ENCODE measurements at places on chromosomes 6 and 20.

DNA sequence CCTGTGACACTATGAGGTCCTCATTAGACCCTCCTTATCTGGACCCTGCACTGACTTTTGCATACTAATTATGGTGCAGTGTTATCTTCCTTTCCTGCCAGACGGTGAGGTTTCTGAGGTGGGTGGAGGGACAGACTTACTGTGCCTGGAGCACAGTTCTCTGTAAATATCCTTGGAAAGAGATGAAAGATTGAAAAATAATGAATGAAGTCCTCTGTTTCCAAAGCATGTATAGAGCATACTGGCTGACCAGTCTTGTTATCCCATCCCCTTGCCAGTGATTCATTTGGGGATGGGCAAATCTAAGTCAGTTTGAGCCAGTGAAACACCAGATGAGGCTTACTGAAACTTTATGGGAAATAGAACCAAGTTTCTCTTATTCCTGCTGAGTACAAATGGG lies 152.6 kb upstream of the HDDC2 start:
- H3K4me1 ChIP-seq: no peaks in the 10 kb centered on the region
- no peaks in the 10 kb centered on the region for H3K27me3 ChIP-seq
- no peak for DNase-seq
- no peak overlapping the region for H3K4me3 ChIP-seq

GRCh38 chr6:113009682-113010081 lies 662.6 kb downstream of the RFPL4B start:
- H3K27me3 ChIP-seq: no peaks in the 10 kb centered on the region
- no peak for DNase-seq
- H3K4me3 ChIP-seq: no peak overlapping the region
- H3K36me3 ChIP-seq: no peaks in the 10 kb centered on the region
- no peak overlapping the region for H3K27ac ChIP-seq

DNA sequence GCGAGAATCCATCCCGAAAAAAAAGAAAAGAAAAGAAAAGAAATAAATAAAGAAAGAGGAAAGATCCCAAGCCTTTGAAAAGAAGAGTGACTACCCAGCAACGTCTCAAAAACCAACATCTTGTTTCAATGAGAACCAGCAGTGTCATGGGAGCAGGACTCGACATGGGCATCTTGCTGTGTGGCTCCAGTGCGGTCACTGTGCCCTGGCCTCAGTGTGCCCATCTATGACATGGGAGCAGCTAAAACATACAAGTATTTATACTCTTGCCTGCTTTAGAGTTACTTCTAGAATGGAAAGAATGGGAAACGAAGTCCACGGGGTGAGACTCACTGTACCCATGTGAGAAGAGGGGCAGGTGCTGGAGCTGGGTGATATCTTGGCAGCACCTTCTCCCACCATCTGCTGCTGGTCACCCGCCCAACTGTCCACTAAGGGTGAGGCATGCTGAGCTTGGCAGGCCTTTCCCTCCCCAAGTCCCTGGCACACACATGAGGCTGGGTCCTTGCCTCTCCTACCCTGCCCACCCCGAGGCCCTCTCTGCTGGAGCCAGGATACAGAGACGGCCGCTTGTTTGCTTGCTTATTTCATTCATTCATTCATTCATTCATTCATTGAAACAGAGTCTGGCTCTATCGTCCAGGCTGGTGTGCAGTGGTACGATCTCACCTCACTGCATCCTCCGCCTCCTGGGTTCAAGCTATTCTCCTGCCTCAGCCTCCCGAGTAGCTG lies 77.7 kb downstream of the RIPOR3 start:
- H3K4me3 ChIP-seq: no peak overlapping the region
- no peak overlapping the region for H3K27ac ChIP-seq
- DNase-seq: no peak

- no peak for DNase-seq
- H3K4me1 ChIP-seq: no peaks in the 10 kb centered on the region
- H3K36me3 ChIP-seq: no peaks in the 10 kb centered on the region
- H3K4me3 ChIP-seq: no peak overlapping the region
Observed at GRCh38 chr20:53030061-53030460, 57.9 kb downstream of the TSHZ2 start.

DNA sequence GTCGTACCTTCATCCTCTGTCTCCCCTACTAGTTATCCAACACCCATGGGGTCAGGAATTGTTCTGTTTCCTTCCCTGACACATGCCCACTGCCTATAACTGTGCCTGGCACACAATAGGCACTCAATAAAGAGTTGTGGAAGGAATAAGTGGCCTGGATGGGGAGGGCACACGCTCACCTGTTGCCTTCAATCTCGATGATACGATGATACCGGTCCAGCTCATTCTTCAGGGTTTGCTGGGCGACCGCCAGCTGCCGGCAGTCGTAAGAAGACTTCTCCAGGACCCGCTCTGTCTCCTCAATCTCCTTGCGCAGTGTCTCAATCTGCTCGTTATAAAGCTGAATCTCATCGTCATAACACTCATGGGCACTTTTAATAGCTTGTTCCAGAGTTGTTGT lies 32.5 kb downstream of the BFSP1 start:
- H3K36me3 ChIP-seq: no peaks in the 10 kb centered on the region
- H3K4me3 ChIP-seq: no peak overlapping the region
- DNase-seq: no peak
- H3K27me3 ChIP-seq: no peaks in the 10 kb centered on the region

All from esophagus squamous epithelium (tissue), 5 donors.